Lung (tissue), 17 donors: ENCODE measurements at places on chromosomes 1 and 21. TPM values are rescaled to one million over a fixed set of nuclear protein-coding genes. Genes with fewer than 3 reads are reported as not detected.

Gene HOOK1
- polyA plus RNA-seq, result 6.0 TPM

GRCh38 chr1:41678111-41678878, 193.8 kb upstream of the EDN2 start:
- H3K4me1 ChIP-seq, result peaks cover 10% of the 10 kb centered on the region
- H3K27ac ChIP-seq, result no peak overlapping the region
- no peaks in the 10 kb centered on the region for H3K27me3 ChIP-seq
- no peak for DNase-seq
- no peak overlapping the region for H3K4me3 ChIP-seq

DNA sequence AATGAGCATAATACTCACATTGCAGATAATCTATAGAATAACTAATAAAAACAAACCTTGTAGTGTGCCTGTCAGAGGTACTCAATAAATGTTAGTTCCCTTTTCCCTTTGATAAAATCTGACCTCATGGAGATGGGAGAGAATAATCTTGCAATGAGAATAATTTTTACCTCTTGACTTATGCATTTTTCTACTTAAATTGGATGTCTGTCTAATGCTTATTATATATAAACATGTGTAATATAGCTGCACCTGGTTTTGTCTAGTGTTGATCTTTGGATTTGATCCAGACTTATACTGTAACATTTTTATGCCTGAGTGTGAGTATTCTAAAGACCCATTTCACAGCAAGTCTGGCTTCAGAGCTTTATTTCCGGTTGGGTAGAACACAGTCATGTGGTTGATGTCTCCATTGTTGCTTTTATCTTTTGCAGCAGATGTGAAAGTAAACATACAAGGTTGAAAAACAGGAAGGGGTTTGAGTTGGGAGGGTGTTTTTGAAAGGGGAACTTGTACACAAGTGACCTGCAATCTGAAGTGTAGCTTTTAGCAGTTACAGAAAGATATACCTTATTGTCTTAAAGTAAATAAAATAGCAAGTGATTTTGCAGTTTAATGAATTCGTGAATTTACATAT, 12.4 kb downstream of the EPB41 start:
- DNase-seq, result peak; percentile 54
- H3K27ac ChIP-seq, result no peak overlapping the region

Gene SLC9C2
- polyA plus RNA-seq, result 0.24 TPM

GRCh38 chr1:203083463-203083921, 2.3 kb downstream of the MYOG start:
- H3K27ac ChIP-seq, result no peak overlapping the region
- no peaks in the 10 kb centered on the region for H3K4me1 ChIP-seq
- DNase-seq, result no peak
- H3K36me3 ChIP-seq, result no peaks in the 10 kb centered on the region
- no peaks in the 10 kb centered on the region for H3K27me3 ChIP-seq
- no peak overlapping the region for H3K4me3 ChIP-seq

GRCh38 chr21:45582128-45582527, 39.9 kb upstream of the SLC19A1 start:
- no peaks in the 10 kb centered on the region for H3K27me3 ChIP-seq
- no peak for DNase-seq
- no peak overlapping the region for H3K4me3 ChIP-seq
- H3K36me3 ChIP-seq, result no peaks in the 10 kb centered on the region
- H3K4me1 ChIP-seq, result no peaks in the 10 kb centered on the region

DNA sequence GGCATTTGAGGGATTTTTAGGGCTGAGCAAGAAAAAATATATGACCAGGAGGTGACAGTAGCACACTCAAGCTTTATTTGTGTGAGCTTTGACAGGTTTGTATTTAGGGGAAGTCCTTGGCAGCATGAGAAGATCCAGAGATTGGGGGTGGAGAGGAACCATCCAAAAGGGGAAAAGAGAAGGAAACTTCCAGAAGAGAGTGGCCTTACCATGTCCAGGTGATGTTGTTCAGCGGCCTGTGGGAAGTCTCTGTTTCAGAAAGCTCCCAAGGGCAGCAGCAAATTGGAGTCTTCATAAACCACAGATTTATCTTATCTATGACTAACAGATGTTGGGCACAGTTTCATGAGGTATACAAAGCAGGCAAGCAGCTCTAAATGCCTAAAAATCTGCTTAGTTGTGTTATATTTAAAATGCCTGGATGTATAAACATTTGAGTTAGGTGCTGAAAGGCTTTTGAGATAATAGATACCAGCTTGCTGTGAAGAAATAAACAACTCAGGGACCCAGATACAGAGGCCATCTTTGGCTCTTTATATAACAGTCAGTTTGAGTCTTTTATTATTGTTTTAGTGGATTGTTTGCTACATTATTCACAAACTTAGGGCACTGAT, 21.2 kb upstream of the ADAR start:
- H3K27ac ChIP-seq, result no peak overlapping the region
- no peak for DNase-seq
- no peak overlapping the region for H3K4me3 ChIP-seq
- no peaks in the 10 kb centered on the region for H3K36me3 ChIP-seq

DNA sequence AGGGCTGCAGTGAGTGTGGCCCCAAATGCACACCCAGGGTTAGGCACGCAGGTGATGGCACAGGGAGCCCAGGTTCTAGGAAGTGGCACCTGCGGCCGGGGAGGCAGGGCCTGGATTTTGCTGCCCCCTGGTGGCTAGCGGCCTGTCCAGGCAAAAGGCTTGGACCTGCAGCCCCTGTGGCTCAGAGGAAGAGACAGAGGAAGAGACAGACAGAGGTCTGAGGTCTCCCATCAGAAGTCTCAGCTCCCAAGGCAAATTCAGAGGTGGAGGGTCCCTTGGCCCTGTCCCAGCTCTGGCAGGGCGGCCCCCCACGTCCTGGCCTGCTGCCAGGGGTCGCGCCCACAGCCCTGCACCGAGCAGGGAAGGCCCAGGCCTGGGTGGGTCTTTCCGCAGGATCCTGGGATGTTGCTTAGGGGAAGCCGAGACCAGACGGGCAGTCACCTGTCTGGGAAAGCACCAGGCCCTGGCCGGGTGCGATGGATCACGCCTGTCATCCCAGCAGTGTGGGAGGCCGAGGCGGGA, 8.0 kb upstream of the TNFRSF14 start:
- no peak overlapping the region for H3K4me3 ChIP-seq
- peak overlapping the region; percentile 76 for H3K27ac ChIP-seq
- no peaks in the 10 kb centered on the region for H3K36me3 ChIP-seq
- DNase-seq, result peak; percentile 72
- H3K27me3 ChIP-seq, result no peaks in the 10 kb centered on the region

Gene SLC44A3
- polyA plus RNA-seq, result 9.3 TPM

- H3K4me1 ChIP-seq, result no peaks in the 10 kb centered on the region
- DNase-seq, result no peak
- H3K4me3 ChIP-seq, result no peak overlapping the region
- no peaks in the 10 kb centered on the region for H3K36me3 ChIP-seq
Measured at GRCh38 chr1:227459326-227459841, 104.0 kb upstream of the ZNF678 start.

Gene GBP7
- not detected for polyA plus RNA-seq

DNA sequence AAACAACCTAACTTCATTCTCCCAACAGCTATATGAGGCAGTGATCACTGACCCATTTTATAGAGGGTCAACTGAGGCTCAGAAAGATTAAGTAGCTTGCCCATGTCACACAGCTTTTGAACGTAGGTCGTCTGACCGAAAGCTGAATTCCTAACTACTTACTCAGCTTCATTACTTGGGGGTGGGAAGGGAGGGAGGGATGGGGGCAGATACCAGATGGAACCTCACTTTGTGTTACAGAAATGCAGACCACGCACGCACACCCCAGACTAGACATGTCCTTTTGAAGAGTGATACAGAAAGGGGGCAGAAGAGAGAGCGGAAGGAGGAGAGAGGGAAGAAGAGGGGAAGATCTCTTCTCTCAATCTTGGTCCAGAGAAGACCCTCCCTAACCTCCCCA, 2.3 kb downstream of the ADGRB2 start:
- DNase-seq, result no peak
- H3K36me3 ChIP-seq, result no peaks in the 10 kb centered on the region
- peaks cover 6% of the 10 kb centered on the region for H3K27me3 ChIP-seq
- peaks cover 15% of the 10 kb centered on the region for H3K4me1 ChIP-seq

DNA sequence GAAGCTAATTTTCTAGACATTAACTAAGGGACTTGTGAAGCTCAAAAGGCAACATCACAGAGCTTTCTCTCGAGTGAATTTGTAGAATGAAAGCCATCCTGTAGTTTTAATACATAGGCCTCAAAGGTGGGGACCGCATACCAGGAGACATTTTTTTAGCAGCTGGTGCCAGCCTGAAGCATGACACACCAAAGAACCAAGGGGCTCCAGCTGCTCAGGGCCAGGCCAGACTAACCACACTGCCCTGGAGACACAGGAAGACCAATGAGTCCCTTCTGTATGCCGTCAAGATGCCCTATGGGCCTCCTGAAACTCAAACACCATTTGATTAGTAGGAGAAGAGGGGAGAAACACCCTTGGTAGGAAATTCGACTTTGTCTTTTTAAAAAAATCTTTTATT, 113.9 kb upstream of the CACNA1E start:
- no peaks in the 10 kb centered on the region for H3K27me3 ChIP-seq
- H3K4me3 ChIP-seq, result no peak overlapping the region
- H3K27ac ChIP-seq, result no peak overlapping the region
- no peaks in the 10 kb centered on the region for H3K36me3 ChIP-seq
- no peak for DNase-seq
- H3K4me1 ChIP-seq, result no peaks in the 10 kb centered on the region

- no peak overlapping the region for H3K27ac ChIP-seq
- no peak overlapping the region for H3K4me3 ChIP-seq
- no peaks in the 10 kb centered on the region for H3K27me3 ChIP-seq
- no peak for DNase-seq
- H3K4me1 ChIP-seq, result peaks cover 3% of the 10 kb centered on the region
- H3K36me3 ChIP-seq, result no peaks in the 10 kb centered on the region
Measured at GRCh38 chr1:198927129-198927528, 288.3 kb downstream of the PTPRC start.

- no peaks in the 10 kb centered on the region for H3K27me3 ChIP-seq
- peak; percentile 79 for DNase-seq
- peak overlapping the region; percentile 69 for H3K4me3 ChIP-seq
- peaks cover 13% of the 10 kb centered on the region for H3K4me1 ChIP-seq
Measured at GRCh38 chr1:52602856-52603600, 857 bp downstream of the GPX7 start.

DNA sequence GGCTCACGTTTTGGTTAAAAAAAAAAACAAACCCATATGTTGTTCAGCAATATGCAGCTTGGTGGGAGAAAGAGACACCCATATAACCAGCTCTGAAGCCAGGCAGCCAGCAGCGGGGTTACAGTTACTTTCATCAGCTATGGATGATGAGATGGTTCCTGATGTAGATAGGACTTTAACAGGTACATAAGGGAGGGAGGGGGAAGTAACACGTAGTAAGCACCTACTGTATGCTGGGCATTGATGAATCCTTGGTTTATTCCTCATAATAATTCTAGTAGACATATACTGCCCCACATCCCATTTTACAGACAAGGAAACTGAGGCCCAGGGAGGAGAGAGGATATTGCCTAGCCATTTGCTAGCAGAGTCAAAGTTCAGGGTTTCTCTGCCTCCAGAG, 2.0 kb downstream of the SLC1A7 start:
- H3K36me3 ChIP-seq, result no peaks in the 10 kb centered on the region
- H3K4me3 ChIP-seq, result no peak overlapping the region
- H3K27ac ChIP-seq, result no peak overlapping the region
- no peak for DNase-seq

DNA sequence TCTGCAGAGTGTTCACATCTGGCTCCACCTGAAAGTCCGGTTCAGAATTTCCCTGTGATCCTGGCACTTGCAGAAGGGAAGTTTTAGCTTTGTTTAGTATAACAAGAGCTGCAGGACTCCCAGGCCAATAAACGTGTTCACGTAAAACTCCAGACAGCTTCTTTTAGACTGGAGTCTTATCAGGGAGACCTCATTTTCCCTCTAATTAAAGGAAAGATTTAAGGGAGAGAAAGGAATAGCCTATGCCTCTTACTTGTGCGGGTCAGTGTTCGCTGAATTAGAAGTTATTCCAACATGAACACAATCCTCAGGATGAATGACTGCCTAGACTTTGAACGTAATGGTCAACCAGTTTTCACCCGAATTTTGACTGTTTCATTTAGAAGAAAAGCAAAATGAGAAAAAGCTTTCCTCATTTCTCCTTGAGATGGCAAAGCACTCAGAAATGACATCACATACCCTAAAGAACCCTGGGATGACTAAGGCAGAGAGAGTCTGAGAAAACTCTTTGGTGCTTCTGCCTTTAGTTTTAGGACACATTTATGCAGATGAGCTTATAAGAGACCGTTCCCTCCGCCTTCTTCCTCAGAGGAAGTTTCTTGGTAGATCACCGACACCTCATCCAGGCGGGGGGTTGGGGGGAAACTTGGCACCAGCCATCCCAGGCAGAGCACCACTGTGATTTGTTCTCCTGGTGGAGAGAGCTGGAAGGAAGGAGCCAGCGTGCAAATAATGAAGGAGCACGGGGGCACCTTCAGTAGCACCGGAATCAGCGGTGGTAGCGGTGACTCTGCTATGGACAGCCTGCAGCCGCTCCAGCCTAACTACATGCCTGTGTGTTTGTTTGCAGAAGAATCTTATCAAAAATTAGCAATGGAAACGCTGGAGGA, 202.1 kb upstream of the SGIP1 start:
- H3K27ac ChIP-seq, result peak overlapping the region; percentile 82
- H3K36me3 ChIP-seq, result no peaks in the 10 kb centered on the region
- peak; percentile 87 for DNase-seq
- peak overlapping the region; percentile 30 for H3K4me3 ChIP-seq

DNA sequence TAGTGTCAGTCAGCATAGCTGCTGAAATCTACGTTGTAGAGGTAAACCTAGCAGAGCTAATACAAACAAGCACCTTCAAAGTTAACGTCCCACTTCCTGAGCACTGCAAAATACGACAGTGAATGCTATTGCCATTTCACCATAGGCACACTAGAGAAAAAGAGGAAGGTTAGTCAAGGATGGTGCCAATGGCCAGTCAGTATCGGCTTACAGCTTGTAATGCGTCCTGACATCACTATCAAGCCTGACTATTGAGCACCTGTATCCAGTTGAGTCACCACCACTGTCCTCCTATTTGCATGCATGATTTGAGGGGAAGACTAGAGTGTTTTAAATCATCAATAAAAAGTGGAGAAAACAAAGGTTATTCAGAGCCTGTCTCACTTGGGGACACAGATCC, 34.4 kb downstream of the NUCKS1 start:
- no peak for DNase-seq
- peaks cover 5% of the 10 kb centered on the region for H3K4me1 ChIP-seq
- H3K27ac ChIP-seq, result no peak overlapping the region
- no peaks in the 10 kb centered on the region for H3K27me3 ChIP-seq
- H3K36me3 ChIP-seq, result peaks cover 46% of the 10 kb centered on the region
- H3K4me3 ChIP-seq, result no peak overlapping the region

DNA sequence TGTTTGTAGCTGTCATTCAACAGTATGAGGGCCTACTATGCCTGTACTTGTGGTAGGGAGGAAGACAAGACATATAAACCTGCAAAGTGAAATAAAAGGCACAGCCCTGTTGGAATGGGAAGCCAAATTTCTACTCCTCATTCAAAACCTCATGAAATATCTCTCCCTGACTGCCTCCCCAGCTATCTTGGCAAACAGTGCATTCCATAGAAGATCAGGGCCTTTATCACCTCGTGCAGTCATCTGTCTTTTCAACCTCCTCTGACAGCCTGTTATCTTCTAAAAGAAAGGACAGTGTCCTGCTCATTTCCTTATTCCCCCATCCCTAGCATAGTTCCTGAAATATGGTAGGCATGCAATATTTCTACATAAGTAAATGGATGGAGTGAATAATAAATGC, 71.0 kb downstream of the SH3GLB1 start:
- peaks cover 19% of the 10 kb centered on the region for H3K4me1 ChIP-seq
- no peak overlapping the region for H3K4me3 ChIP-seq
- no peak overlapping the region for H3K27ac ChIP-seq
- DNase-seq, result no peak
- no peaks in the 10 kb centered on the region for H3K36me3 ChIP-seq

Gene BSND
- 0.02 TPM for polyA plus RNA-seq
